ENCODE measurements at places on chromosomes 3 and 15.

DNA sequence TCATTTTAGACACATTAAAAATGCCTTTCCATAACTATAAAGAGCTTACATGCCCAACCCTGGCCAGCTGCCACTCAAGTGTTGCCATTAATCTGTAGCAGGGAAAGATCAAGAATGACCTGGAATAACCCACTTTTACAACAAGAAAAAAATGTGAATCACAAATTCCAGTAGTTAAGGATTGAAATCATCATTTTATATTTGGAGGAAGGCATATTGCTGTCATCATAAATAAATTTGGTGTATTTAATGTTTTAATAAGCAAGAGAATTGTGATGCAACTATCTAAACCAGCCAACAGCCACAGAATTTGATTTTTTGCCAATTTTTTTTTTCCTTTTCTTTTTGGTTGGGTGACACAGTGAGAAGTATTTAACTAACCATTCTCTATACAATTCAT lies 240.0 kb upstream of the SEMA6D start:
- DNase-seq = no peak
- no peak overlapping the region for H3K4me3 ChIP-seq
- no peaks in the 10 kb centered on the region for H3K4me1 ChIP-seq
- H3K27me3 ChIP-seq = no peaks in the 10 kb centered on the region
- H3K27ac ChIP-seq = no peak overlapping the region

DNA sequence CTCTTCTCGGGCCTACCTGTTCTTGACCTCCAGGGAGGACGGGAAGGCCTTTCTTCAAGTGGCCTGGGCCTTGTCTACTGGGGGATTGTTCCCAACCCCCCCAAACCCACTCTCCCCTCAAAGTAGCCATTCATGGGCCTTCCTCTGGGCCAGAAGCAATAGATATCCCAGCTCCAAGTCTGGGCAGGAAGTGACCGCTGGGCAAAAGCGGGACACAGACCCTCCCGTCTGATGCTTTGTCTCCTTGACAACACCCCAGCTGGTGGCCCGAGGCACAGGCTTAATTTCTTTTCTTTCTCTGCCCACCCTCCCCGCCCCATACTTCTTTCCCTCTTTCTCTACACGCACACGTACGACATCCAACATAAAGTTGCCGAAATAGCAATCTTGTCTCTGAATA lies 41.4 kb upstream of the FEZF2 start:
- no peak for DNase-seq
- peaks cover 2% of the 10 kb centered on the region for H3K27me3 ChIP-seq
- no peaks in the 10 kb centered on the region for H3K36me3 ChIP-seq

GRCh38 chr3:152961323-152961722 lies 126.4 kb downstream of the P2RY1 start:
- no peaks in the 10 kb centered on the region for H3K27me3 ChIP-seq
- H3K4me1 ChIP-seq = no peaks in the 10 kb centered on the region
- DNase-seq = no peak

DNA sequence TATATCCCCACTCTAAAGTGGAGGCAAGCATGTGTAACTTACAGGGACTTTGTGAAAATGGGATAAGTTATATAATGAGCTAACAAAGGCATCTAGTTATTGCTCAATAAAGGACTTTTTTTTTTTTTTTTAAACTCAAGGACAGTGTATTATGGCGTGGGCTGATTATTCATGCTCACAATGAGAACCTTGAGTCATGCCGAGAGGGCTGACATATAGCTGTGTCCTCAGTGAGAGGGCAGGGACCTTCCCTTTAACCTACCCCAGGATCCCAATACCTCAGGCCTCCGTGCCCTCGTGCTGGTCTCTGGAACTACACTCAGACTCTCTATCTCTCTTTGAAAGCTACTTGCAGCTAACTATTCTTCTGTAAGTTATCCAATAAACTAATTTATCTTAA lies 319.9 kb upstream of the ICE2 start:
- no peaks in the 10 kb centered on the region for H3K27me3 ChIP-seq
- peak overlapping the region; percentile 78 for H3K27ac ChIP-seq
- peak; percentile 78 for DNase-seq

DNA sequence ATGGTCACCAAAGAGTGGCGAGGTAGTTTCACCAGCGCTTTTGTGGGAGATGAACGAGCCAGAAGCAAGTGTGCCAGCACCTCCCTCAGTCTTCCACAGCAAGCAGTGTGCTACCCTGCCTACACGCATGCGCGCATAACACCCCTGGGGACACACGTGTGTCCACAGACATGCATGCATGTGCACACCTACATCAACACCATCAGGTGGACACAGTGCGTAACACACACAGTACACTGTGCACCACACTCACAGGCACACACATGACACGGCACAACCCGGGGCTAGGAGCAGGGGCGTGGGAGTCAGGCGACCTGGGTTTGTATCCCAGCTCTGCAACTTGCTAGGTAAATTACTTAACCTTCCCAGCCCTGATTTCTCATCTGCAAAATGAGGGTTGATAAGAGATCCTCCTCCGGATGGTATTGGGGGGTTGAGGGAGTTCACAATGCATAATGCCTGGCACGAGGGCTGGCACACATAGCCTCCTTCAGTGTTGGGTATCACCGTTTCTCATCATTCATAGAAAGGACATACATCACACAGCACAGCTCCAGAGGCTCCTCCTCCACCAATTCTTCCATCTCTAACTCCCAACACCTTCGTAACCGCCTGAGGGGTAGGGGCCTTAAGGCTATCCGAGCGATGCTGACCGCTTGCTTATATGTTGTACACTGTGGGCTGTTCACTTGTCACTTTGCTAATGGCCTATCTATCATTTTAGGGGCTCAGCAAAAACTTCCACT lies 174.9 kb downstream of the SMAD6 start:
- H3K27me3 ChIP-seq = peaks cover 2% of the 10 kb centered on the region
- no peak overlapping the region for H3K27ac ChIP-seq
- DNase-seq = no peak
- no peaks in the 10 kb centered on the region for H3K4me1 ChIP-seq

DNA sequence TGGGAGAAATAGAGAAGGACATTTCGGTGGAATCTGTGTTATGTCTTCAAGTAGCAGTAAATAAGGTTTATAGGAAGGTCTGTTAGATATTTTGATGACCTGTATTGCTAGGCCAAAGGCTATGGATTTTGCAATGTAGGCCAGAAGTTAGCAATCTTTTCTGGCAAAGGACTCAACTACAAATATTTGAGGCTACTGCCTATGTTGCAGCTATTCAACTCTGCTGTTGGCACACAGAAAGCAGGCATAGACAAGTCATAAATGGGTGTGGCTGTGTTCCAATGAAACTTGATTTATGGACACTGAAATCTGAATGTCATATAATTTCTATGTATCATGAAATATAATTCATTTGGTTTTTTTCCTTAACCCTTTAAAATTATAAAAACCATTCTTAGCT lies 438.7 kb upstream of the C2CD4B start:
- H3K4me1 ChIP-seq = no peaks in the 10 kb centered on the region
- H3K36me3 ChIP-seq = no peaks in the 10 kb centered on the region
- no peak for DNase-seq
- no peak overlapping the region for H3K27ac ChIP-seq

DNA sequence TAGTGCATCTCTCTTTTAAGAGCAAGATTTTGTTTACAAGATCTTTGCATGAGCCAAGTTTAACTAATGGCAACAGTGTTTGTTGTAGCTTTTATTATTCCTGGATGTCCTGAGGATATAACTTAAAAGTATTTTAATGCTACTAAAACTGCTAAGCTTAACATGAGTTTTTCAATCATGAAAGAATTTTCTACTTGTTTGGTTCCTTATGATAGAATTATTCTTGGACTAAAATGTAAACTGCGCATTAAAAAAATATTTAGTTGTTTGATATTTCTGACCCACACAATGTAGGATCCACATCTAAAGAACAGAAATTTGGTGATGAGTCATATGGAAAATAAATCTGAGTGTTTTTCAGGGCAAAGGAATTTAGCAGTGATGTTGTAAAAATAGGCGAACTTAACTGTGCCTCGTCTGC lies 70.8 kb downstream of the RAP2B start:
- no peaks in the 10 kb centered on the region for H3K27me3 ChIP-seq
- DNase-seq = no peak
- H3K4me3 ChIP-seq = no peak overlapping the region
